ENCODE measurements at places on chromosomes 11 and 22. TPM values are rescaled to one million over a fixed set of nuclear protein-coding genes. Genes with fewer than 3 reads are reported as not detected.

- no peak for DNase-seq
Measured at GRCh38 chr11:92803391-92803790, 166.1 kb upstream of the MTNR1B start.

The LDLRAD3 gene
- total RNA-seq = 24.2 TPM

DNA sequence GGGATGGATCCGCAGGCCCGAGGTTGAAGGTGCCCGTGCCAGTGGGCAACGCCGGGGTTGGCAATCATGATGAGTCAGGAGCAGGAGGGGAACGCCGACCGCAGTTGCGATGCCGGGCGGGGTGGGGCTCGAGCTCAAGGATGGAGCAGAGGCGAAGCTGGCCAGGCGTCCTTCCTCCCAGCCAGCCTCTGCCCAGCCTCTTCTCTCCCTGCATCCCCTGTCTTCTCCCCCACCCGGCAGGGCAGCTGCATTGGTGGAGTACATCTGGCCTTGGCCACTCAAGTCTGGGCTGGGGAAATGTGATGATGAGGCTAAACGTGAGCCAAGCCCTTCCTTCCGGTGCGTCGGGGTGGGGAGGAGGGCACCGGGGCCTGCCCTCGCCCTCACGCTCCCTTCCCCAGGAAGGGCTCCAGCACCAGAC, 3.9 kb downstream of the IFITM10 start:
- DNase-seq = peak; percentile 51

DNA sequence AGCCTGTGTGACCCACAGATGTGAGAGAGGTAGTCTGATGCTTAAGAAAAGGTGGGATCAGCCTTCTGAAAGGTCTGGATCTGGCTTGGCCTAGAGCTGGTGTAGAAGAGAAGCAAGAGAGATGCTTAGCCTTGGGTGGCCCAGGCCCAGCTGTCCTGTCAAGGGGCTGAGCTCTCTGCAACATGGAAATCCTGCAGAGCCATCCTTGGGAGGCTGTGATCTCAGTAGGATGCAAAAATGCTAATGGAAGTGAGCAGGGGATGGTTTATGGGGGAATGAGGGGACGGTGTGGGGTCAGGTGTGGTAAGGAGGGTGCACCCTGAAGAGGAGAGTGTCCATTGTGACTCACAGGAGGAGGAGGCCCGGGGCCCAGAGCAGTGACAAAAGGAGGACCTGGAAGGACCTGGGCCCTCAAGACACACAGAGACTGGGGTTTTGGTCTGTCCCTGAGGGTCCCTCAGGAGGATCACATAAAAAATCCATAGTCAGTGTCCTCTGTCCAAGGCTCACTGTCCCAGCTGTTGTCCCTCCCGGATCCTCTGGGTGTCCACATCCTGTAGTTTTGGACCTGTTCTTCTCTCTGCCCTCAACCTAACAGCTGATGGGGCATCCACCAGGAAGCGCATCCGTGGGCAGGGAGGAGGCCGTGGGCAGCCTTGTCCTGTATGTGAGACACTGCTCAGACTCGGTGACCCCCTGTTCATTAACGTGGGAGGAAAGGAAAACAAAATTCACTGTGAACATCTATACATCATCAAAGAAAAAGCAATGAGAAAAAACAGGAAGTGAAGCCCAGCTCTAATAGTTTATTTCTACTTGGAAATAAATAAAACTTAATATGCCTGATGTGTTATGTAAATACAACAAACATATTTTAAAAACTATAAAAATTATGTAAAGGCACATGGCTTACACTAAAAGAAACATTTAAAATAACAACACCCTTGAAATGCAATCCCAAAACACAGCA, 129.8 kb downstream of the ZNF280B start:
- DNase-seq = peak; percentile 60

DNA sequence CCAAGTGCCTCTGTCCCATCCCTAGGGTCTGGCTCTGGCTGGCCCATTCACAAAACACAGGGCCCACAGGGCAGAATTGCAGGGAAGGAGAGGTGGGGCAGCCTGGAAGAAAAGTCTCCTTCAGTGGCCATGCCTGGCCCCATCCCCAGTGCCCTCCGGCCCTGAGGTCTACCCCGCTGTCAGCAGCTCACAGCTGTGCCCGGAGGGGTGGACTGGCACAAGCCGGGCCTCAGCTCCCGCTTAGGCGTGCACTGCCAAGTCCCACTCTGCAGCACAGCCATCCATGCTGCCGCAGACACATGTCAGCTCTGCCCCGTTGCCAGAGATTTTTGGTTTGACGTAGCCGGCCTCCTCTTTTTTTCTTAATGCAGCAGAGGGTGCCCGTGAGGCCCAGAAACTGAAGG, 3.9 kb upstream of the SCN2B start:
- DNase-seq = peak; percentile 60

The PRSS23 gene
- total RNA-seq = 105 TPM

The SLC22A9 gene
- total RNA-seq = not detected

DNA sequence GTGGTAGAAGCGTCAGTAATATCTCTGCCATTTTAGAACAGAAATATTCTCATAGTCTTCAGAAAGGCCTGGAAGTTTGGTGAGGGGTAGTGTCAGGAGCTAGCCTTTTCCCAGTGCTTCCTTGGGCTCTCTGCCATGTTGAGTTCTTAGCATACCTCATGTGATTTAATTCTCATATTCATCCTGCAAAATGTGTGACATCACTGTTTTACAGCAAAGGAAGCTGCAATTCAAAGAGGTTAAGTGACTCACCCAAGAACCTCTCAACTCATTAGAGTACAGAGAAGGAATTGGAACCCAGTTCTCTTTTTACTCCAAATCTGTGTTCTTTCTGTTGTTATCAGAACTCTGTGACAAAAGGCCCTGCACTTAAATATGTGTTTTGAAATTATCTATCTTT, 72.1 kb downstream of the RNF169 start:
- DNase-seq = peak; percentile 72

- no peak for DNase-seq
Measured at GRCh38 chr11:1676229-1676740, 20.7 kb upstream of the KRTAP5-6 start.

- DNase-seq = no peak
Measured at GRCh38 chr11:95605271-95605940, 184.2 kb downstream of the FAM76B start.

- no peak for DNase-seq
Measured at GRCh38 chr11:92251980-92252379, 27.4 kb downstream of the FAT3 start.

Measured in myocyte (in vitro differentiated cells).